Pericardium fibroblast (primary cell): ENCODE measurements at places on chromosomes 6 and 20. TPM values are rescaled to one million over a fixed set of nuclear protein-coding genes. Genes with fewer than 3 reads are reported as not detected.

The DEF6 gene
- total RNA-seq, result 0.70 and 2.5 TPM in 2 replicates

The ABHD16B gene
- total RNA-seq, result not detected in 2 replicates

The SLC17A4 gene
- total RNA-seq, result not detected in 2 replicates

The CDSN gene
- not detected in 2 replicates for total RNA-seq
